ENCODE measurements at places on chromosomes 6 and 20.

GRCh38 chr6:143680141-143680540, 2.4 kb downstream of the PHACTR2 start:
- no peak for DNase-seq

DNA sequence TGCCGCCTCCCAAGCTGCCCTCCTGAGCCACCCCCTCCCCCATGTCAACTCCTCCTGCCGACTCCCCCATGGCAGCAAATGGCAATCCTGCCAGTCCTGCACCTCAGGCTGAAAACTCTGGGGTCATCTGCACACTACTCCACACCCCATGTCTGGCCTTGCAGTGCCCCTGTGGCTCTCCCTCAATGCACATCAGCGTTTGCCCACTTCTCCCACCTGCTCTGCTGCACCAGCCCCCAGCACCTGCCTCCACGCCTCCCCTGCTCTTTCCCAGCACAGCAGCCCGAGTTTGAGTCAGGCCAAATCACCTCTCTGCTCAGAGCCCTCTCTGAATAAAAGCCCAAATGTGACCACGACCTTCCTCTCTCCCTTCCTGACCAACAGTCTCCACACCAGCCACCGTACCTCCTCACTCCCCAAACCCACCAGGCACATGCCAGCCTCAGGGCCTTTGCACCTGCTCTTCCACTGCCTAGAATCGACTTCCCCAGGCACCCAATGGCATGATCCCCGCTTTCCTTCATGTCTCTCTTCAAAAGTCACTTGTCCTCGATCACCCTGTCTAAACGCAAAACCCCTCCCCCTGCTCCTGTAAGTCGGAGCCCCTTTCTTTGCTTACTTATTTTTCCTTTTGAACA, 4.3 kb downstream of the PXDC1 start:
- peak; percentile 71 for DNase-seq

DNA sequence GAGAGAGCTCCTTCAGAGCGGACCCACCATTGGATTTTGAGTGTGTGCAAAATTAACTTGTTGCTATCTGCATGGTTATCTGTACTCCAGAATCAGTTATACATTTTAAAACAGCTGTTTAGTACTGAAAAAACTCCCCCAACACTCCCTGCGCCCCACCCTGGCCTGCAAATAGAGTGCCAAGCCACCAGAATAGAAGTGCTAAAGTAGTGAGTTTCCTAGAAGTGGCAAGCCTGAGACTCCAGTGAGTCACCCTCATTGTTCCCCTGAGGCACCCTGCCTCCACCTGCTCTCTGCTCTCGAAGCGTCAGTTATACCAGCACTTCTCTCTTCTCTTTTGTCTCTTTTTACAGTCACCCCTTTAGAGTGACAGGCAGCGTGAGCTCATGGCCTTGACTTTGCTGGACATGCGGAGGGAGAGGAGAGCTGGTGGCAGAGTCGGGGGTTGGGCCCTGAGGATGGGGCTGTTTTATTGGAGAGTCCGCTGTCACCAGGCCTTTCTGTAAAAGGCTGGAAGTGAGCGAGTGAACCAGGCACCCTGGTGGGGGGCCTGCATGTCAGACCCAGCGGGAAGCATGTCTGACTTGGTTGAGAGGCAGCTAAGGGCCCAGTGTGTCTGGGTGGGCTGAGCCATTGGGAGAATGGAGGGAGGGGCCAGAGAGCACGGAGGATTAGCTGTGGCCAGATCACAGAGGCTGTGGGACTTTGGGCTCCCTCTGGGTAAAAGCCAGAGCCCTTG, 10.4 kb downstream of the IGF2R start:
- DNase-seq: no peak

- DNase-seq: no peak
Observed at GRCh38 chr20:32067234-32067821, 15.3 kb downstream of the HCK start.

DNA sequence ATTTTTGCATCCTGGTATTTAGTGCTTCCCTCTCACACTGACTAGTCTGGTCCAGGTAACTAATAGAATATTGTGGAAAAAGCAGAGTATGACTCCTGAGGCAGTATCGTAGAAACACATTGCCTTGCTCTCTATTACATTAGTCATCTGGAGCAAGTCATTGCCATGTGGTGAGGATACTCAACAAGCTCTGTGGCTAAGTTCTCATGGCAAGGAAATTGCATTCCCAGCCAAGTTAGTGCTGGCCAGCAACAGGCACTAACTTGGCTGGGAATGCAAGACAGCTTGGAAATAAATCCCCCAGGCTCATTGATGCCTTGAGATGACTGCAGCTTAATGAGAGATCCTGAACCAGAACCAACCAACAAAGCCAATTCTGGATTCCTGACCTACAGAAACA, 39.7 kb upstream of the HTR1B start:
- DNase-seq: no peak

Data from cardiac septum (tissue), 1 donor.